ENCODE measurements at places on chromosomes 4 and X.
A peak's percentile ranks its signal among the peaks of the same experiment; 100 is the strongest.

DNA sequence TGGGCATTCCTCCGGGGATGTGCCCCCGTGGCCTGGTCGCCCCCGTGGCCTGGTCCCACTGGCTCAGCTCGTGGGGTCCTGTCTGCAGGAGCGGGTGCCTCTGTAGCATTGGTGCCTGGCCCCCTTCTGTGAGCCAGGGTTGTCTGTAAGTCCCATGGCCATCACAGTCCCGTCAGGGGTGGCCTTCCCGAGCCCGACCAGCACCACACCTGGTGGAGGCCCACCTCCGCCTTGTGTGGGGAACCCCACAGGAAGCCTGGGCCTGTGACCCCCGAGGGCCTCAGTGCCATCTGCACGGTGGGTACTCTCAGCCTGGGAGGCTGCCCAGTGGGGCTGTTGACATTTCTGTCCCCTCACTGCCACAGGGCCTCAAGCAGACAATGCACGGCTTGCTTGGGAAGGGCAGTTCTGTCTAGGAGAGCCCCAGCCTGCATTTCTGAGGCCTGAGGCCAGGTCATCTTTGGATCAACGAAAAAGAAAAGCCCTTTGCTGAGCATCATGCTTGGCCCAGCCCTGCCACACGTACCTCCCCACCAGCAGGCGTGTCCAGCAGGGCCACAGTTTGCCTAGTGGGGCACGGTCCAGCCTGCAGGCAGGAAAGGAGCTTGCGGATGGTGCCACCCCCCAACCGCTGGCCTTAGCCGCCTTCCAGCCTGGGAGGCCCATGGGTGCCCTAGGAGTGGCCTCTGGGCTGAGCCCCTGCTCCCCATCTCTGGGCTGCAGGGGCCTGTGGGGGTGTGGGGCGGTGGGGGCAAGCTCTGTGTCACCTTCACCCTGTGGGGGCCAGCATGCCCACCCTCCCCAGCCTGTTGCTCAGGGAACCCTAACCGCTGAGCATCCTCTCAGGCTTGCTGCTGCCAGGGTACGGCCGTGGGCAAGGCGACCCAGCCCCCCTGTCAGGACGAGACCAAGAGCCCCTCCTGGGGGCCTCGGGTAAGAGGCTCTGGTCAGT is 23.2 kb downstream of the NKX1-1 start:
- DNase-seq = no peak

DNA sequence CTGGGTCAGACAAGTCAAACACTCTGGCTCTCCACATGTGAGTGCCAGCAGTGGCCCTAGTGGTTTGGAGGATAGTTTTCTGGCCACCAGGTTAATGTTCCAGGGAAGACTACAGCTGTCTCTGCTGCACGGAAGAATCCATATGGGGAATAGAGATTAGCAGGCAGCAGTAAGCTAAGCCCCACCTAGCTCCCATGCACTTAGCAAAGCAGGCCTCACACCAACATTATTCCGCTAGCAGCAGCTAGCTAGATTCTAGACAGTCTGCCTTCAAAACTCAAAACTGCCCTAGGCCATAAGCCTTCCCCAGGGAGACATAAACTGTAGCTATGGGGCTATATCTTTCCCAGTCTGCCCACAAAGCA is 203.4 kb downstream of the CHIC1 start:
- DNase-seq = no peak

DNA sequence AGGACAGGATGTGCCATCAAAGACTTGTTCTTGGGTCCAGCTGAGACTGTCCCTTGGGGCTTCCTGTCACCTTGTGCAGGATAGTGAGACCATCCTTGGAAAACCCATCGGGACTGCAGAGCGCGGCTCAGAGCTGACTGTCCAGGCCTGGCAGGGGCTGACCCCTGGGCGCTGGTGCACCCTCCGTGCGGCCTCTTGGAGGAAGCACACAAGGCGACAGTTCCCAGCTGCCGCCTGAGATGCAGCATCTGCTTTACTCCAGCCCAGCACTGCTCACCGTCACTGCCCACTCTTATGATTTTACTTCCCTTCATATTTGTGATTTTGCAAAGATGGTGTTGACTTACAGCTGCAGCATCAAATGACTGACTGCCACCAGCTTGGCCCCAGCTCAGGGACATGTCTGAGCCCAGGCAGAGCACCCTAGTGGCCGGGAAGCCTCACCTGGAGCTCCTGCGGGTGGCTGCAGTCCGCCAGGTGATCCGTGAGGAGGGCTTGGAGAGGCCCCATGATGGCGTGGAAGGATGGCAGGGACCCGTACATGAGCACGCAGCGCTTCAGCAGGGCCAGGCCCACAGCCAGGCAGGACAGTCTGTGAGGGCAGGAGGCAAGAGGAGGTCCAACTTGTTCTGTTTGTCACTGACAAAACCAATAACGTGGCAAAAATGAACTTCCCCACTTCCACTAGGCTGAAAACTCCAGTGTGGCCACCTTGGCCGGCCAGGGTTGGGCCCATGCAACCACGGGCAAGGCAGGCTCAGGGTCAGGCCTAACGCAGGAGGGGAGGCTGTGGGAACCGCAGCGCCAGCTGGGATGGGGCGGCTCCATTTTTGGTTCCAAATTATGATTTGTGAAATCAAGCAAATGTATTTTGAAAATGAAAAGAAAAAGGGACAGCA is 21.8 kb downstream of the NOP14 start:
- DNase-seq = no peak

DNA sequence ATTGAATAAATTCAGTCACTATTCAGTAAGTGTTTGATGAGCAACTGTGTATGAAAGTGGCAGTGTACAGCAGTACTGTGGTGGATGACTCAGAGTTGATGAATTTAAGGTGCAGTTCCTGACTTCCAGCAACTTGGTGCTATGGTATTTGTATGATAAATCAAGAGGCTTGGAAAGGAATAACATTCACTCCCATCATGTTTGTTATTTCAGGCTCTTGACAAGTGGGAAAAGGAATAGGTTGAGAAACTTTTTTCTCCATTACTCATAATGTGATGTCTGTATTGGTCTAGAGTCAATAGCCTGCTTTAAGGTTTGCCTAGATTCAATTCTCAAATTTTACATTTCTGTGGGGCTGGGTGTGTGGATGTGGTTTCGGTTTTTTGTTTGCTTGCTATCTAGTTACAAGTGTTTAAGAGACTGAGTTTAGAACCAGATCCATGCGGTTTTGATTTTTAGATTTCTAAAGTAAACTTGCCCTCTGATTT is 35.1 kb upstream of the CYP2U1 start:
- DNase-seq = peak; percentile 97

GRCh38 chr4:96342196-96342595 is 502.3 kb downstream of the PDHA2 start:
- DNase-seq = no peak

- peak; percentile 93 for DNase-seq
Observed at GRCh38 chr4:98626350-98626749, 32.1 kb downstream of the TSPAN5 start.

DNA sequence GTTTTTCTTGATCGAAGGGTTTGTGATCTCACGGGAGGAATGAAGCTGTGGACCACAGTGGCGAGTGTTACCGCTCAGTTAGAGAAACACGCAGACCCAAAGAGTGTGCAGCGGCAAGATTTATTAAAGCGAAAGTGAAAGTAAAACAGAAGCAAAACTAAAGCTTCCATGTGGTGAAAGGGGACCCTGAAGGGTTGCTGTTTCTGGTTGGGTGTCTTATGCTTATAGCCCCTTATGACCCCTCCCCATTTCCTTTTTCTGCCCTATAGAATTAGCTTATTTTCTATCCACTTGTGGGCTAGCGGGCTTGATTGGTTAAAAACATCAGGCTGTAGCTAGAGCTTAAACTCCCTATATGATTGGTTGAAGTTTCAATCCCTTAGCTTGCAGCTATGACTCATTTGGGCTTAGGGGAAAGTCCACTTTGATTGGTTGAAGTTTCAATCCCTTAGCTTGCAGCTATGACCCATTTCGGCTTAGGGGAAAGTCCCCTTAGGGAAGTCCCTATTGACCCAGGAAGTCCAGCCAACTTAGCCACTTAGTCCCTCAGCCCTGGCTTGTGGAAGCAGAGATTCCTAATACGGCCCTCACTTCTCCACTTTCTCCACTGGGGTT is 171.2 kb upstream of the NWD2 start:
- DNase-seq = no peak

- peak; percentile 64 for DNase-seq
Observed at GRCh38 chrX:153726286-153727122, 1.8 kb downstream of the ABCD1 start.

- no peak for DNase-seq
Observed at GRCh38 chrX:63934160-63934559, 149.1 kb upstream of the ARHGEF9 start.

DNA sequence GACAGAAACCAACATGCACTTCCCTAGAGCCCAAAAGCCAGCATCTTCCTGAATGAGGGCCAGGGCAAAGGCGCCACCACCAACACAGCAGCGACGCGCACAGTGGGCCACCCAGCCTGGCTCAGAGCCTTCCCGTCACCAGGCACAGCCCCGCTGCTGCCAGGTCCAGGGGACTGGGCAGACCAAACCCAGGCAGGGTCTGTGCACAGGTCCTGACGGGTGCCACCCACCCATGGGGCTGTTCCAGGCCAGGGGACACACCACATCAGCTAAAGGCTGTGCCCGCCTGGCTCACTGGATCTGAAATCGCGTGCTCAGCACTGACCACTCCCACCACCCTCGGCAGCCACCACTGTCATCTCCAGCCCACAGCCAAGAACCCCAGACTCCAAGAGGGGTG is 13.8 kb downstream of the FAM53A start:
- DNase-seq = no peak

DNA sequence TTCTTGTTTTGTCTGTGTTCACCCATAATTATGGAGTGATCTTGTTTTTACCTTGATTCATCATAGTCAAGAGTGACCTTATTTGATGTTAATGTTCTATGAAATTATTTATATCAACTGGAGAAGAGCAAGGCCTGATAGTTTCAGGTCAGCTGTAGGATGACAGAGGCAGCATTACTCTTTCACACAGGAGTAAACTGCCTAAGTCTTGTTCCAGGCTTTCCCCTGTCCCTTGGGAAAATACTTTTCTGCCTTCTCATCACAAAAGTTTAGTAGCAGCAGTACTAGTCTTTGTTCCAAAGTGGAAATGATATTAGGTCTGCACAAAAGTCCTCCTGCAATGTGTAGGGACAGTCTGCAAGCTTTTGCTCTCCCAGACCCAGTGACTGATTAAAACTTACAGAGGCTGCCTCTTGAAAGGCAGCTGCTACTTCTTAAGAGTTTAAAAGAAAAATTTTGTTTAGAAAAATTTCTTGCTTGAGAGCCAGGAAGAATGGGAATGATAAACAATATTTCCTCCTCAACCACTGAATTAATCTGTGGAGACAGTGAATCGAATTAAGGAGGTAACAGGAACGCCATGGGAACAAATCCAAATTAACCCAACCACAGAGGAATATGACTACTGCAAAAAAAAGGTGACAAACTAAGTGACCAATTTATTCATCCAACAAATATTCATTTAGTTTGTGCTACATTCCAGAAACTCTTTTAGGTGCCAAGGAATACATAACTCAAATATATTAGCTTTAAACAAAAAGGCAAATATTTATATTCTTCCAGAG is 991.4 kb upstream of the PABPC4L start:
- DNase-seq = no peak

- peak; percentile 95 for DNase-seq
Observed at GRCh38 chr4:122668241-122668640, 47.4 kb upstream of the IL21 start.

DNA sequence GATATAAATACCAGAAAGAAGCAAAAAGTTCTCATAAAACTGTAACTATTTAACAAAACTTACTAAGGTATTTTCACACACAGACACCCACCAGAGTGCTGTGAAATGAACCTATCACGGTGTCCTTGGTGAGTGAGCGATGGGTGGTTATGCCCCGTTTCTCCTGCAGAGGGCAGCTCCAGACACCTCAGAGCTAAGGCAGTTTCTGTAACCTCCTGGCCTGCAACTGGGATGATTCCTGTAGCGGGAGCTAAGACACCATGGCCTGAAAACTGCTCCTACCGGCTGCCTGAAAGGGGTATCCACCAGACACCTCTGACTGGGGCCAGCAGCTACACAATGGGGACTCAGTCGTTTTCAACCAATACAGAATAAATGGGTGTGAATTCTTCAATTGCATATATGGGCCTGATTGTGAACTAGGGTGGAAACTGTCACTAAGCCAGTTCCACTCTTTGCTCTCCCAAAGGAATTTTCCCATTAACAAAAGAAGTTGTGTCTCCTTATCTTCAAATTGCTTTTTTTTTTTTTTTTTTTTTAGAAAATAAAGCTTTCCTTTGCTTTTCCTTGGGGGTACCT is 2375.8 kb upstream of the TENM3 start:
- peak; percentile 9 for DNase-seq

DNA sequence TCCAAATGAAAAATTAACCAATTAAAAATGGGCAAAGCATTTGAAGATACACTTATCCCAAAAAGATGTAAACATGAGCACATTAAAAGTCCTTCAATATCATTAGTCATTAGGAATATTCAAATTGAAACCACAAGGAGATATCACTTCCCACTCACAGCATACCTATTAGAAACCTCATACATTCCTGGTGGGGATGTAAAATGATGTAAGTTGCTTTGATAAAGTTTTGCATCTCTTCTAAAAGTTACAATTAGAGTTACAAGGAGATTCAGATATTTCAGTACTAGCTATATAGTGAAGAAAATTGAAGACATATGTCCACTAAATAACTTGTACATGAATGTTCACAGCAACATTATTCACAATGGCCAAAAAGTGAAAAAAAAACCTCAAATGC is 1109.3 kb upstream of the LCORL start:
- DNase-seq = peak; percentile 66

- no peak for DNase-seq
Observed at GRCh38 chrX:44913656-44914531, 40.9 kb downstream of the KDM6A start.

GRCh38 chr4:165481053-165481835 is 102.4 kb downstream of the CPE start:
- DNase-seq = no peak
